ENCODE measurements at places on chromosomes 2 and 18.

GRCh38 chr18:2168022-2168421, 403.3 kb downstream of the METTL4 start:
- no peak for ATAC-seq

DNA sequence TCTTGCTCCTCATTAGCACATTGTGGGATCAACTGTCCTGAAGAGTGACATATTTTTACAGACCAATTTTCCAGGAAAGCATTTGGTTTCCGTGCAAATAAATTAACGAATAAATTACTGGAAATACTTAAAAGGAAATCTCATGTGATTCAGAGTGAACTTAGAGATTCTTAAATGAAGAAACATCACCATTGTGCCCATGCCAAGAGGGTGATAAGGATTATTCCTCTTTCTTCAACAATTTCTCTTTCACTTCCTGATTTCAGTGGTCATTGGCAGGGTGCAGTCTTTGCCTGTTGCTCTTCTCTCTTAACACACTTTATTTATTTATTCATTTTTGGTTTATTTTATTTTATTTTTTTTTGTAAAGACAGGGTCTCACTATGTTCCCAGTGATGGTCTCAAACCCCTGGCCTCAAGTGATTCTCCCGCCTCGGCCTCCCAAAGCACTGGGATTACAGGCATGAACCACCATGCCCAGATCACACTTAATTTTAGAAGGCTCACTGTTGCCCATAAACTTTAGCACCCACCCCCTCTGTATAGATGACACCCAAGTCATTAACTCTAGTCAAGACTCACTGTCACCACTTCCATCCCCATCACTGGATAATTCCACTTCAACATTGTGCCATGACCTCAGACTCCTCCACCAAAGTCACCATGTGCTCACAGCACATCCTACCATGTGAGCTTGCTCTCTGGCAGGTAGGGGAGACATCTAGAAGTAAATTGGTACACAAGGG, 92.6 kb upstream of the CERS6 start:
- ATAC-seq, result no peak

DNA sequence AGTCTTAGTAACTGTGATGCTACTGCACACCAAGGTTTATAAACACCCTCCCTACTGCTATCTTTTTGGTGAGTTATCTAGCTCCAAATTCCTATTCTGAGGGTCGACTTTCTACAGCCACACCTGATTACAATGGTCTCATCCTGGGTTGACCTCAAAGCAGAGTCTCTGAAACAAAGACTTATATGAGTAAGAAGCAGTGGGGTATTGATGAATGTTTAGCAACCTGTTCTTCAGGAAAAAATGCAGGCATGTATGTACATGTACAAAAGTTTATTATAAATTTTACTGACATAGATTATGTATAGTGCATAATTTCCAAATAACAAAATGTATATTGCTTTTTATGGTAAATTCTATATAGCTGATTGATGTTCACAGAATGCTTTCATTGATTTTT, 51.6 kb upstream of the FMNL2 start:
- ATAC-seq, result no peak

DNA sequence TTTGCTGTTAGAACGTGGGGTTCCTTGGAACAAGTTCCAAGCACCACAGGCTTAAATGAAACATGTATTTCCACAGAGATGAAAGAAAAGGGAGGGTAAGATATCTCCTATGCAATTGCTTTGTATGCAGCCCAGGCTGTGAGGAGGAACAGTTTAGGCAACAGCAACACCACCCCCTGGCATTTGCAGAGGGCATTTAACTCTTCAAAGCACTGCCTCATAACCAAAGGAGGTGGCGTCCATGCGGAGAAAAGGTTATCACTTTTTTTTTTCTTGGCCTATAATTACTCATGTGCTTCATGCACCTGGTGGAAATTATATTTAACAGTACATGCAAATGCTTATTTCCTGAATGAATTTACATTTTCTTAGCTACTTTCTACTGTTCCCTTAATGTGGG, 286.0 kb downstream of the LPIN1 start:
- no peak for ATAC-seq

- peak; percentile 65 for ATAC-seq
Measured at GRCh38 chr2:46229134-46230063, 67.8 kb upstream of the EPAS1 start.

DNA sequence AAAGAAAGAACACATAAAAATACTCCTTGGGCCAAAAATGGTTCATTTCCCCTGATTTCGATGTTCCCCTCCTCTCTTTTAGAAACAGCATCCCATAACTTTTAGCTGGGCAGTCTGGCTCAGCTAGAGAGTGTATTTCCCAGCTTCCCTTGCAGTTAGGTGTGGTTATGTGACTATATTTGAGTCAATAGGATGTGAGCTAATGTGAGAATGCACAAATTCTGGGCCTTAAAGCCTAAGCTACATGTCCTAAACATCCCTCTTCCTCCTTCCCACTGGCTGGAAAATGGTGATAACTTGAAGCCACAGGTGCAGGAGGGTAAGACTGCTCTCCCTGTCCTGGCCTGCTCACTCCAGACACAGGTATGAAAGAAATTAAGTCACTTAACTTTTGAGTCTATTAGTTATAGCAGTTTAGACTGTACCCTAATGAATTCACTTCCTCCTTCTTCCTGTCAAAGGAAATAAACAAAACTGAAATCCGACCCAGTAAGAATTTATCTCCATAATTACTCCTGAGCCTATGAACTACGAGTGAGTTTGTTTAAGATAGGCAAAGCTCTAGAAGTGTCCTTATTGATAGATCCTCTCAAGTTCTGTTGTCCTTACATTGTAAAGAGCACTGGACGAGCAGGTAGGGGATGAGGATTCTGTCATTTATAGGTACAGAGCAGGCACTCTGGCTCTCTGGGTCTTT, 177.6 kb downstream of the MTX2 start:
- no peak for ATAC-seq

GRCh38 chr18:70363861-70364260, 75.0 kb downstream of the SOCS6 start:
- ATAC-seq, result no peak

- peak; percentile 20 for ATAC-seq
Measured at GRCh38 chr2:105806996-105807395, 62.3 kb downstream of the NCK2 start.

- peak; percentile 51 for ATAC-seq
Measured at GRCh38 chr2:6780765-6781274, 84.9 kb downstream of the CMPK2 start.

DNA sequence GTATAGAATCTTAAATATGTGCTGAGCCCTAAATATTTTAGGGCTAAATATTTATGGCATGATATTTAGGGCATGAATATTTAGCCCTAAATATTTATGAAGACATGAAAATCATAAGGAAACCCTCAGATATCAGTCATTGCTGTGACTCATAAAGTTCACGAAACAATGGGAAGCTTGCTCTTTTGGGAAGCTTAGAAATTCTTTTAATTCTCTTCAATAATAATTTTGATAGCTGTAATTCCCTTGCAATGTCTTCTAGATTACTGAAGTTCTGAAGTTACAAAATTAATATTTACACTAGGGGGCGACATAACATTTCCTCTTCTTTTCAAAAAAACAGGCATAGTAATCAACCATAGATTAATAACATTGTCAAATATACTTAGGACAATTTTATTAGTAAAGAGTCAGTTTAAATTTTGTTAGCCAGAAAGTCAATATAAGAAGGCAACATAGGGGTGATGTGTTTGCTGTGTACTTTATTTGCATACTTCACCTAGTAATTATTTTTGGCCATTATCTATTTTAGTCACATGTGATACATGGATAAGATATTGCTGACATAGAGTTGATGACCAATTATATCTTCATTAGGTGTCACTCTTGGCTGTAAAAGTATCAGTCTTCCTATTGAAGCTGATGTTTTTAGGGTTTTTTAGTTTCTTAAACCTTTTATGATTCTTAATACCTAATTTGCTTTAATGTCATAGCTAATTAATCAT, 13.2 kb downstream of the ZNF804A start:
- ATAC-seq, result no peak

DNA sequence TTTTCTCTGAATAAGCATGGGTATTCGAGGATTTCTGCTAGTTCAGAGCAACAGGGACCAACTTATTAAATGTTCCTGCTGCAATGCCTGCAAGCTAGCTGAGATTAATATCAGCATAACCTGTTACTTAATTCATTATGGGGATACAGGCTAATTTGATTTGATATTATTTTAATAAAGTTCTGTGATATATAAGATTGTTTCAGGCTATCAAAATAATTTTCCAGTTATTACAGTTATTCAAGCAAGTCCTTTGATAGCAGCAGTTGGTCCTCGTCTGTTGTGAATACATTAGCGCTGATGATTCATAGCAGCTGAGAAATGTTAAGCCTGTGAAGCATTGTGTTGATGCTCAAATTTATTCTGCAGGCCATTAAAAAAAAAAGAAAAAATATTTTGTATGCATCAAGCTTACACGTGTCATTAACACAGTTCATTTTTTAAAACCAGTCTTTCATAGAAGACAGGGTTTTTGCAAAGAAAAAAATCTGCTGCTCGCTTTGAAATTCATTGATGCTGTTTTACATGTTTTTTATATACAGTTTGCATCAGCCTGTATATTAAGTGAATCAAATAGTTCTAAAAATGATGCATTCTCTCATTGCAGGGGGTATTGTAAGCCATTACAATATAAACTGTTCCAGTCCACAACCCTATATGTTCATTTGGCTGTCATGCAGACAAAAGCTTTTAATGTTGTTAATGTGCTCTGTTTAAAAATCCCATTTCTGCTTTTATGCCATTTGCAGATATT, 482.5 kb downstream of the BCL11A start:
- ATAC-seq, result no peak

GRCh38 chr2:31027549-31027948, 110.7 kb downstream of the GALNT14 start:
- no peak for ATAC-seq

DNA sequence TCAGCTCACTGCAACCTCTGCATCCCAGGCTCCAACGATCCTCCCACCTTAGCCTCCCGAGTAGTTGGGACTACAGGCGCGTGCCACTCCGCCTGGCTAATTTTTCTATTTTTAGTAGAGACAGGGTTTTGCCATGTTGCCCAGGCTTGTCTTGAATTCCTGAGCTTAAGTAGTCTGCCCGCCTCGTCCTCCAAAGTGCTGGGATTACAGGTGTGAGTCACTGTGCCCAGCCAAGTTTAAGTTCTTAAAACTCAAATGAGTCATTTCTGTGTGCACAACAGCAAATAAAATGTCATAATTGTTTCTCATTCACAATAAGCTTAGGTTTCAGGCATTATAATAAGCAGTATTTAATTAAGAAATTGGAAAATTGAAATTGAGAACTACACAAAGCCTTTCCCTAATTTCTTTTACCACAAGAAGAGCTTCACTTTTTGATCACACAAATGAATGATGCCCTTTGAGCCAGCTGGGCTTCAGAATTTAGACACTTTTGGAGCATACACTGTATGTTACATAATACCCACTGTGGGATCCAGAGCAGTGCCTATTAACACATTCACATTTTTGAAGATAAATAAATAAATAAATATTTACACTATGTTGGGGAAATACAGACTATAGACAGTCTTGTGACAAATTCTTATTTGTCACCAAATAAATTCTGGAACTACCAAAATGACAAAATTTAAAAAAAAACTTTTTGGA, 8.6 kb upstream of the ME2 start:
- ATAC-seq, result no peak

- ATAC-seq, result no peak
Measured at GRCh38 chr2:6618201-6618600, 247.5 kb downstream of the CMPK2 start.

GRCh38 chr2:229160180-229160579, 110.9 kb downstream of the PID1 start:
- ATAC-seq, result no peak

DNA sequence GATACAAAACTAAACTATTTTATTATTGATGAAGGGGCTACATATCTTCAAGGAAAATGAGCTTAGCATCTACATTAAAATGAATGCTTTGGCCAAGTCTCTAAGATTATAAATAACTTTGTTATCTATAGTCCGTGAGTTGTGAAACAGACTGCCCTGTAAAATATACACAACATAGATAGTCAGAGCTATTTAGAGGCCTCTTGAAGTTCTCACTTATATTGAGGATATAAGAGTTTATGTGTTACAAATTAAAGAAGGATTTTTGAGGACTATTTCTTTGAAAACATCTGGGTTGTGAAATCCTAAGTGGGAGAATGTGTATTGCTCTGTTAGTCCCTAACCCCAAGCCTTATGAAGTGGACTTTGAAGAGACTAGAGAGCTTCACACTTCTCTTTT, 292.0 kb upstream of the CDH2 start:
- ATAC-seq, result no peak

DNA sequence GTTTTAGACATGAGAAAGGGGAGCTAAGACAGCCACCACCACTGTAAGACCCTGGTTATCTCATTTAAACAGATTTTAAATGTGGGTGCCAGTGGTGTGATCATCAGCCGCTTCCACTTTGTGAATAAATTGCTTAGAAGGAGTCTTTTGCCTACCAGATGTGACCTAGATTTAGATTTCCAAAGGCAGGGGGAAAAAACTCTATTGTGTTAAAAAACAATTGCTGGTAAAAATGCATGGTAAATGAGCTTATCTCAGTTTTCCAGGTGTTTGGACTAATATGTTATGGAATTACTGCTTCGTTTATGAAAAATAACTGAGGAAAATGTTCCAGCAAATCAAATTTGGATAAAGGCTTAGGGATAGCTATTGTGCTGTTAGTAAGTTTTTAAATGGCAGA, 466.3 kb upstream of the RAB12 start:
- no peak for ATAC-seq

DNA sequence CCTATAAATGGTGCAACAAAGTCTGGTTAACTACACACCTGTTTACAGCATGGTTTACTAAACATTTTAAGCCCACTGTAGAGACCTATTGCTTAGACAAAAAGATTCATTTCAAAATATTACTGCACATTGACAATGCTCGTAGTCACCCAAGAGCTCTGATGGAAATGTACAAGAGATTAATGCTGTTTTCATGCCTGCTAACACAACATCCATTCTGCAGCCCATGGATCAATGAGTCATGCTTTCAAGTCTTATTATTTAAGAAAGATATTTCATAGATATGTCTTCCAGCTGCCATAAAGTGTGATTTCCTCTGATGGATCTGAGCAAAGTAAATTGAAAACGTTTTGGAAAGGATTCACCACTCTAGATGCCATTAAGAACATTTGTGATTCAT, 781.1 kb downstream of the MBD2 start:
- no peak for ATAC-seq

- ATAC-seq, result no peak
Measured at GRCh38 chr18:48325115-48325665, 84.0 kb downstream of the ZBTB7C start.

- ATAC-seq, result no peak
Measured at GRCh38 chr2:202436626-202437025, 60.5 kb downstream of the BMPR2 start.

- ATAC-seq, result peak; percentile 52
Measured at GRCh38 chr2:181312515-181312927, 144.7 kb upstream of the ITGA4 start.

All from activated CD4-positive, CD25-positive, alpha-beta regulatory T cell treated with anti-CD3 and anti-CD28 coated beads, Interleukin-2, amount 50 U/mL, for 24 hours (primary cell).